Activated CD8-positive, alpha-beta T cell treated with anti-CD3 and anti-CD28 coated beads for 36 hours (primary cell): ENCODE measurements at places on chromosomes 2 and 18. TPM values are rescaled to one million over a fixed set of nuclear protein-coding genes. Genes with fewer than 3 reads are reported as not detected.

DNA sequence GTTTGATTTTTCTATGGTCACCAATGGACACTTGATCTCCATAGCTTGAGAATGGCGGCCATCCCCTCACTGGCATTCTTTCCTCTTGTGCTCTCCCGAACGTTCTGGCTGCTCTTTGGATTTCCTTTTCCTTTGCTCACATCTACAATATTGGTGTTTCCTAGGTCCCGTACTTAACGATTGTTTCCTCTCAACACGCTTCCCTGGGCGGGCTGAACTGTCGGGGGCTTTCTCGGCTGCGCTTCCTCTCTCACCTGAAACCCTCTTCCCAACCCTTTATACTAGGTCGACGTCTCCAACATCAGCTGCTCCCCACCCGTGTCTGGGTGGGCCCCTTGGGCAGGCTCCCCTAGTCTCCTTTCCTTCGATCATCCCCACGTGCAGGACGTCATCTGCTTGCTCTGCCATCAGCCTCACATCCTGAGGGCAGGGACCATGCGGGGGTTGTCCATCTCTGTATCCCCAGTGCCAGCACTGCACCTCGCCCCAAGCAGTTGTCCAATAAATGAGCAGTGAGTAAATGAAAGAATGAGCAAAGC lies 634 bp upstream of the DIS3L2 start:
- peak overlapping the region; percentile 83 for H3K4me3 ChIP-seq
- peak; percentile 70 for DNase-seq
- peaks cover 8% of the 10 kb centered on the region for H3K36me3 ChIP-seq

DNA sequence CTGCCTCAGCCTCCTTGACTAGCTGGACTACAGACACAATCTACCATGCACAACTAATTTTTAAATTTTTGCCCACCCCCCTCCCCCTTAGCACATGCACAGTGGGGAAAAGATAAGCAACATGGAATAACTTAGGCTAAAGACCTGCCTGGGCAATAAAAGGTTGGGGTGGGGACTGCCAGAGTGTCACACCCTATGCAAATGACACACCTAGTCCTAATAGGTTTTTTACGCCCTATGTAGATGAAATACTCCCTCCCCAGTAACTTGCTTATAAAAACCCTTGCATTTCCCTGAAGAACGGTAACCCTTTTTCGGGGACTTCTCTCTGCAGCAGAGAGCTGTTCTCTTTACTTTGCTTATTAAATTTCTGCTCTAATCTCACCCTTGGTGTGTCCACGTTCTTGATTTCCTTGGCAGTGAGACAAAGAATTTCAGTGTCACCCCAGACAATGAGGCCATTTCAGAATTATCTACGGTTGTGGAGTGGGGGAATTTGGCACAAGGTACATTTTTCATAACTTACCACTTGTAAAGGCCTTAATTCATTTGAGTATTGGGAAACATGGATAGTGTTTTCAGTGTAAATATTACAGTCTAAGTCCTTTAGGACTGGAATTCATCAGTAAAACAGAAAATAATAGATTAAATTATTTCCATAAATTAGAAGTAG lies 109.2 kb downstream of the NOL4 start:
- no peak overlapping the region for H3K27ac ChIP-seq
- no peak overlapping the region for H3K4me3 ChIP-seq
- H3K4me1 ChIP-seq = no peaks in the 10 kb centered on the region
- H3K36me3 ChIP-seq = no peaks in the 10 kb centered on the region
- no peak for DNase-seq

DNA sequence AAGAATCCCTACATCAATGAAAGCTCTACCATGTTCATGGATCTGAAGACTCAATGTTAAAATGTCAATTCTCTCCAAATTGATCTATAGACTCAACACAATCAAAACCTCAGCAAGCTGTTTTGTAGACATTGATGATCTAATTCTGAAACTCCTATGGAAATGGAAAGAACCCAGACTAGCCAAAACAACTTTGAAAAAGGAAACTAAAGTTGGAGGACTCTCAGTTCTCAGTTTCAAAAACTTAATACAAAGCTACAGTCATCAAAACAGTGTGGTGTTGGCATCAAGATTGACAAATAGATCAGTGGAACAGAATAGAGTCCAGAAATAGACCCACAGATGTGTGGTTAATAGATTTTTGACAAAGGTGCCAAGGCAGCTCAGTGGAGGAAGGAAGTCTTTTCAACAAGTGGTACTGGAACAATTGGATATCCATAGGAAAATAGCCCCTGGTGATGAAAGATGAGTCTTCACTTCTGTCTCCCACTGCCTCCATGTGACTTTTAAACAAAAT lies 30.4 kb downstream of the LBH start:
- H3K4me3 ChIP-seq = no peak overlapping the region
- DNase-seq = no peak
- H3K27me3 ChIP-seq = no peaks in the 10 kb centered on the region

- peaks cover 85% of the 10 kb centered on the region for H3K27me3 ChIP-seq
- peaks cover 3% of the 10 kb centered on the region for H3K36me3 ChIP-seq
- no peak overlapping the region for H3K27ac ChIP-seq
- no peak overlapping the region for H3K4me3 ChIP-seq
- H3K4me1 ChIP-seq = peaks cover 11% of the 10 kb centered on the region
- no peak for DNase-seq
Measured at GRCh38 chr2:176165370-176166050, 8.4 kb downstream of the HOXD3 start.

The DYSF gene
- 3.8 TPM for total RNA-seq

The APOB gene
- not detected for total RNA-seq
